Astrocyte of the cerebellum (primary cell): ENCODE measurements at places on chromosomes 4 and X.

GRCh38 chr4:123480706-123481418 lies 84.3 kb downstream of the SPRY1 start:
- peak; percentile 65 for DNase-seq

- DNase-seq, result no peak
These were observed 184.4 kb downstream of the DKK2 start for GRCh38 chr4:106851726-106852125.

GRCh38 chrX:40202456-40202855 lies 104.7 kb upstream of the BCOR start:
- DNase-seq, result no peak

DNA sequence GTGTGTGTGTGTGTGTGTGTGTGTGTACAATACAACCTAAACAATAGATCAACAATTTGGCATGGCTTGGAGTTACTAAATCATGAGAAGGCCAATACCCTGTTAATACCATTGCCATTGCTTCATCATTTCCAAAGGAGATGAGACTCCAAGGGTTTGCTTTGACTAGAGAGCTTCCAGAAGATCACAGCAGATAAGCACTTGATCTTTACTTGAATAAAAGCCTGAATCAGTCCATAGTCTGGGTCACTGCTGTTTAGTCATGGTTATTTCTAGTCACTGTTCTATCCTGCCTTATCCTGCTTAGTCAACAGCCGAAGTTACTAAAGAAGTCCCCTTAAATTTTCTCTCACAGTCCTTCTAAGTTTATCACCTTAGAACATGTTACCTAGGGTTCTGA lies 58.2 kb downstream of the RAB40AL start:
- DNase-seq, result no peak

DNA sequence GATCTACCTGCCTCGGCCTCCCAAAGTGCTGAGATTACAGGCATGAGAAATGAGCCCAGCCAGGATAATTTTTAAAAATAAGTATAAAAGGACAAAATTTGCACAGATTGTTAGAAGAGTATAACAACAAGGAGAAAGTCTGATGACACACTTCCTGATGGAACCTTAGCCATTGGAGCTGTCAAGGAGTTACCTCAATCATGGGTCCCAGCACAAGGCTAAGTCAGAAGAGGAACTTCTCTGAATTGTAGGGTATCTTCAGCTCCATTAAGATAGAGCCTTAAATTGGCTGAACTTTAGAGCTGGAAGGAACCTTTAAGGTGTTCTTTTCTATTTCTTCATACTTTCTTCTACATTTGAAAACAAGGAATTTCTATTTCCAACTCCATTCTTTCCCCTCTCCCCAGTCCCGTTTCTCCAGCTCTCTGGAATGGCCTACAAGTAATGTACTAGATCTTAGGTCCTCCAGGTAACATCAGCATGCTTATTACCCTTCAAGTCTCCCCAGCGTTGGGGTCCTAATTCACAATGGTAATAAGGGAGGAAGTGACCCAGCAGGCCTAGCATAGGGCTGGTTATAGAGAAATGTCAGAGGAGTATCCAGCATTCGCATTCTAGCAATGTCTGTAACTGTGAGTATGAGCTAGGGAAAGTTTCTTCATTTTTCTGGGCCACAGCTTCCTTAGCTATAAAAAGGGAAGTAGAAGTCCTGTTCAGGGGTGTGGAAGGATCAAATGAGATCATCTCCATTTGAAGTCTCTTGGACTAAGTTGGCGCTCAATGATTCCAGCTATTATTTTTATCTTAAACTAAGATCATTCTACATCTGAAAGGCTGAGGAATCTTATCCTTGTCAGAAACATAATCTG lies 18.5 kb upstream of the RBPJ start:
- DNase-seq, result no peak

DNA sequence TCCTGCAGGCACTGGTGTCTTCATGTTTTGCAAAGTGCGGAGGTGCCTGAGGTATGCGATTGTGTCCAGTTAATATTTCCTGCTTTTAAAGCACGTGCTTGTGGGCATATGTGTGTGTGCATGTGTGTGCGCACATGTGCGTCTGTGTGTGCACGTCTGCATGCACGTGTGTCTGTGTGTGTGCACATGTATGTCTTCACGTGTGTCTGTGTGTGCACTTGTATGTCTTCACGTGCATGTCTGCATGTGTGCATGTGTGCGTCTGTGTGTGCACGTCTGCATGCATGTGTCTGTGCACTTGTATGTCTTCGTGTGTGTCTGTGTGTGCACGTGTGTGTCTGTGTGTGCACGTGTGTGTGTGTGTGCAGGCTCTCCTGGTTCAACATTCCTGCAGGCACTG lies 49.5 kb downstream of the SHOX start:
- no peak for DNase-seq

DNA sequence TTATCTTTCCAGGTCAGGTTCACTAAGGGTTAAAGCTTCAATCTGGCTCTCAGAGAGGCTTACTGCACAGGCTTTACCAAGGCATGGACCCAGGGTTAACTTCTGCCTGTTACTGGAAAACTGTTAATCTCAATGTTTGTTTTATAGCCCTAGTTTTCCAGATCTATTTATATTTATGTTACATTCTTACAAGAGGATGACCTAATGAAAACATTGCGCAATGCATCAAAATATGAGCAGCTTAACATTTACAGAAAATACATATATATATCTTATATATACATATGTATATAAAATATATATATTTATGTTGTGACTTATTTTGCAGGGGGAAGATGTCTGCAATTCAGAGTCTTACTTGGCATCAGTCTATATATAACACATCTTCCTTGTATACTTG lies 112.3 kb downstream of the PCDH19 start:
- no peak for DNase-seq

GRCh38 chr4:39660757-39661156 lies 22.1 kb upstream of the SMIM14 start:
- no peak for DNase-seq

GRCh38 chr4:24862073-24862751 lies 50.6 kb downstream of the CCDC149 start:
- DNase-seq, result no peak

GRCh38 chrX:131985526-131986049 lies 37.5 kb upstream of the STK26 start:
- DNase-seq, result no peak

GRCh38 chr4:168773388-168774195 lies 236.5 kb downstream of the CBR4 start:
- no peak for DNase-seq

- no peak for DNase-seq
These were observed 111.5 kb downstream of the GNL3L start for GRCh38 chrX:54641530-54641929.

- DNase-seq, result peak; percentile 89
These were observed 2.0 kb upstream of the THAP9 start for GRCh38 chr4:82898322-82899243.
